ENCODE measurements at places on chromosomes 11 and 22.

DNA sequence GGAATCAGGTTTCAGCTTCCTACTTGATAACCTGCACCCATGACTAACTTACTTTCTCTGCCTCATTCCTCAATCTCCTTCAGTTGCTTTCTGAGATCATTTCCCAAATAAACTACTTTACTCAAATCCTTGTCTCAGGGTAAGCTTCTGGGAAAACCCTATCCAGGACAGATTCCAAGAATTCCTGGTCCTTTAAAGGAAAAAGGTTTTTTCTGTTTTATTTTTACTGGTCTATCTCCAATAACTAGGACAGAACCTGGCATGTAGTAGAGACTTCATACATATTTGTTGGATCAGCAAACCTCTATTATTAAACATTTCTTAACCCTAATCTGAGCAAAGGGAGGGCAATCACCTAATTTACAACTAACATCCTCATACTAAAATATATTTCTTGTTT, 910.5 kb upstream of the CHORDC1 start:
- no peak for DNase-seq

DNA sequence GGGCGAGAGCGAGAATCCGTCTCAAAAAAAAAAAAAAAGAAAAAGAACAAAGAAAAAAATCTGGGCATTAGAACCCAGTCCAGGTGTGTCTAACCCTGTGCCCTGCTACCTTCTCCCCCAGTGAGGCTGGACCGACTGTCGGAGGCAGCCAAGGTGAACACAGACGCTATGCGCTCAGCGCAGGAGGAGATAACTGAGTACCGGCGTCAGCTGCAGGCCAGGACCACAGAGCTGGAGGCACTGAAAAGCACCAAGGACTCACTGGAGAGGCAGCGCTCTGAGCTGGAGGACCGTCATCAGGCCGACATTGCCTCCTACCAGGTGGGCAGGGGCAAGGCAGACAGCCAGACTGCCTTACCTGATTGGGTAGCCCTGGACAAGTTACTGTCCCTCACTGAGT, 3.2 kb downstream of the NEFH start:
- DNase-seq, result no peak

DNA sequence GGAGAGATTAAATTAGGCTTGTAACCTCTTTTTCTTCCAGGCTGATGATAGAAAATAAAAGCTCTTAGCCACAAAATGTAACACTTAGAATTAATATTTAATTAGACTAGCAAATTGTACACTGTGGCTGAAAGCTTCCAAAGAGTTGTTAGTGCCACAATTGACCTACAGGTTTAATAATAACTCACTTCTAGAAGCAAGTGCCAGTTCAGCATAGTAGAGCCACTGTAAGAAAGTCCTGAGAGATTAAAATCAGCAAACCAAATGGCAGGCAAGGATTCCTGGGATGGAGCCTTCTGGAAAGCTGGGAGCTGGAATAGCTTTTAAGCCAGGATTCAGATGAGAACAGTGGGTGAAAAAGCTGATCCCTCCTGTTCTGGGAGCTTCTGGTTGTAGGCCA, 131.0 kb downstream of the ELP4 start:
- no peak for DNase-seq

- no peak for DNase-seq
Measured at GRCh38 chr11:25435197-25435596, 896.7 kb upstream of the ANO3 start.
